ENCODE measurements at places on chromosomes 2 and 18. TPM values are rescaled to one million over a fixed set of nuclear protein-coding genes. Genes with fewer than 3 reads are reported as not detected.

The SMAD4 gene
- total RNA-seq = 79.3 TPM

The CTDSP1 gene
- 57.7 TPM for total RNA-seq

- H3K36me3 ChIP-seq = no peaks in the 10 kb centered on the region
- DNase-seq = no peak
- H3K4me1 ChIP-seq = no peaks in the 10 kb centered on the region
These were observed 129.4 kb upstream of the ASB18 start for GRCh38 chr2:236393581-236393980.

DNA sequence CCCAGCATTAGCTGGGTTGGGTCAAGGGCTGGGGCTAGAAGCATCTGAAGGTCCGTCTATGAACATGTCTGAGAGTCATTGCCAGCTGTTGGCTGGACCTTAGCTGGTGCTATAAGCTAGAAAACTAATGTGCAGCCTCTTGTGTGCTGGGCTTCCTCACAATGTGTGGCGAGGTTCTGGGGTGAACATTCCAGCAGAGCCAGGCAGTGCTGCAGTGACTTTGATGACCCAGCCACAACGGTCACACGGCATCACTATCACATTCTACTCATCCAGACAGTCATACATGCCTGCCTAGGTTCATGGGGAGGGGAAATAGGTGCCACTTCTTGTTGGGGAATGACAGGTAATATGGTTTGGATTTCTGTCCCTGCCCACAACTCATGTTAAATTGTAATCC, 260.5 kb downstream of the CYP26B1 start:
- no peak overlapping the region for H3K4me3 ChIP-seq
- H3K27ac ChIP-seq = no peak overlapping the region

DNA sequence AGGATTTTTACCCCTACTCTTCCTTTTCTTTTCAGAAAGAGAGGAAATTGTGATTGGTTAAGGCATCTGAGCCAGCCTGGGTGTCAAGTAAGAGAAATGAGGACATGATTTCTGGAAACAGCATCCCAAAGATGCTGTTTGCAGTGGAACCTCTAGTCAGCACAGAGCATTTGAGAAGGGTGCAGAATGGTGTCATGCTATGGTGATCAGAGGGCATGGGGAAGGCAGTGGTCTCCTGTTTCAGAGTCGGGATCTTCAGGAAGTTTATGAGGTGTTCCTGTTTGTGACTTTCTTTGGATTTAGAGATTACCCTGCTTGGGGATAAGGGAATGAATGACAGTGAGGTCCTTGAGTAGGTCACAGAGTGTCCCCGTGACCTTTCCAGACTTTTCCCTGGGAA, 117.5 kb downstream of the LYPD6B start:
- no peaks in the 10 kb centered on the region for H3K36me3 ChIP-seq
- peaks cover 9% of the 10 kb centered on the region for H3K4me1 ChIP-seq
- no peak for DNase-seq
- no peak overlapping the region for H3K4me3 ChIP-seq
- peaks cover 22% of the 10 kb centered on the region for H3K27me3 ChIP-seq

Measured in activated CD4-positive, alpha-beta T cell treated with anti-CD3 and anti-CD28 coated beads for 36 hours (primary cell).